ENCODE measurements at places on chromosomes 11 and 22.

DNA sequence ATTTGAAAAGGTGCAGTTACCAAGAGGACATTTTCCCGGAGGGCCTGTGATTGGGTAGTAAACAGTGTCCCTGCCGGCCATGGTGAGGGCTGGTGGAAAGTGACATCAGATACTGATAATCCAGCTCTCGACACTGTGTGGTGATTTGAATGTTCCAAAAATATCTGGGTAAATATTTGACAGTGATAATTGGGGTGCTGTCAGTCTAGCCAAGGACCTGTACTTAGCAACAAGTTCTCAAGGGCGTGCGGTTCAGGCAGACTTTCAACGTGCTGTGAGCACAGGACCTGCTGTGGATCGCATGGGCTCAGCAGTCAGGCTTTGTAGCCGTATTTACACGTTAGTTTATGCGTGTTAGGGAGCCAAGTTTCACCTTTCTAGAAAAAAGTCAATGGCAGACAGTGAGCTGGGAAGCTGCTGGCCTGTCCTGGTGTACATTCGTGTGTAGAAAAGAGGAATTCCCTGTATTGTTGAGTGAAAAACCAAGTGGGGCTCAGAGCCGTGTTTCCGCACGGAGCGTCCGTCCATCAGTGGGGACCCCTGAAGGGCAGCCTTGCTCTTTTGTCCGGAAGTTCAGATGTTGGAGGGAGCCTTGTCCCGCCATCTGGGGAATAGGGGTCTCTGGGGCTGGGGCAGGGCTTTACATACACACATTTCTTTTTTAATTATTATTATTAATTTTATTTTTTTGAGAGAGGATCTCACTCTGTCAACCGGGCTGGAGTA lies 11.3 kb downstream of the TRMU start:
- no peak for DNase-seq

DNA sequence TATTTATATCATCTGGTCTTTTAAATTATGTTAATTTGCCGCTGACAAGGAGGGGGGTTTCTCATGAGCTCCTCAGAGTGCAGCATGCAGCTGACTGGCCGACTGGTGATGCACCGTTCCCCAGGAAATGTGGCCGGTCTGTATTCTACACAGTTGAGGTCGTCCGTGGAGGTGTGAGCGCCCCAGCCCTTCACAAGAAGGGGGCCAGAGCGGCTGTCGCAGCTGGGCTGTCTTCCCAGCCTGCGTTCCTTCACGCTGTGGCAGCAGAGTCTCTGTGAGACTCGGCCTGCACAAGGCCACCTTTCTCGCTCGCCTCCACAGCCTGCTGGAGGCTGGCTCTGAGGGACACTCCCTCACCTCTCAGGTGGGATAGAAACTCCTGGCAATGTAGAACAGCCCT lies 43.2 kb downstream of the AP2A2 start:
- DNase-seq, result no peak

- no peak for DNase-seq
Measured at GRCh38 chr11:17983569-17983968, 29.3 kb downstream of the SERGEF start.

DNA sequence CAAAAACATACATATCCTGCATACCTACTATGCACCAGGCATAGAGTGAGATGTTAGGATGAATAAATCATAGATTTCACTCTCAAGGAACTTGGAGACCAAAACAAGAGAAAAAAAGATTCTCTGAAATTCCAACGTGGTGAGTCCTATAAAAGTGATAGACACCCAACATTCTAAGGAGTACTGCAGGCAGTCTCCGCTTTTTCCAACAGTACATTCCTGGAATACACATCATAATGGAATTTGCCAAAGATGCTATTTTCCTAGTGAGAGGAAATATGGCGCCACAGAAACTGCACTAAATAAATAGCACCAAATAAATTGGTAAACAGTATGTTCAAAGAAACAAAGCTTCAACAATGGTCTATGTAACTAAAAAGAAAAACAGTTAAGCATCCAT lies 6.0 kb downstream of the TMEM123 start:
- DNase-seq, result no peak

GRCh38 chr11:117010808-117011540 lies 87.3 kb downstream of the SIK3 start:
- no peak for DNase-seq

- DNase-seq, result no peak
Measured at GRCh38 chr11:118226296-118226695, 1.5 kb upstream of the JAML start.

- no peak for DNase-seq
Measured at GRCh38 chr22:19879992-19880785, 25.5 kb upstream of the GNB1L start.

DNA sequence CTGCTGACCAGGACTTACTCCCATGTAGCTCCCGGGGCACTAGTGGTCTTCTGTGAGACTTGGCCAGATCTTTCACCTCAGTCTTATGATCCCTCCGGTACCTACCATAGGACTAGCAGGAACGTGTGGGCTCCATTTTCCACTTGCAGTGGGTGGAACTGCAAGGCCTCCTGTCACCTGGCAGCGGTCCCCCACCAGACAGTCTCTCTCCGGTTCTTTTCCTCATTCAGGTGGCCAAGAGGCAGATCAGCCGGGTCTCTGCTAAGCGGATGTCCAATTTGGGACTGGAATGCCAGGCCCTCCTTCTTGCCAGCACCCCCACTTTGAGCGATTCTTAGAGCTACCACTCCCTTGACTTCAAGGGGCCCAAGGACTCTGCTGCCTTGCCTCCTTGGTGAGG lies 158.9 kb downstream of the NAV2 start:
- DNase-seq, result no peak

DNA sequence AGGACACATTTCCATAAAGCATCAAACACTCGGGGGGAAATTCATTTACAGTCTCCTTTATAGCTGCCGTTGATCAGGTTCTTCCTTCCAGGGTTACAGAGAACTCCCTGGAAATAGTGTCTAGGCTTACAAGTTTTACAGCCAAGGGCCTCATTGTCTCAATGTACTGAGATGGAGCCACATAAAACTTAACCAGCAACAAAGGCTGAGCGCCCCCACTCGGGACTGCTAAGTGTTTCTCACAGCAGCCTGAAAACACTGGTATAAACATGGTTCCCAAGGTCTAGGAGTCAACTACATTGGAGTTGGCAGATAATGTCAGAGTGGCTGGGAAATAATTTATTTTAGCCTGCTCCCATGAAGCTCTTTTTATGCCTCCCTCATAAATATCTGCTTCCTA lies 686.2 kb downstream of the OPCML start:
- DNase-seq, result no peak

- DNase-seq, result no peak
Measured at GRCh38 chr11:116336540-116336939, 436.2 kb downstream of the BUD13 start.

DNA sequence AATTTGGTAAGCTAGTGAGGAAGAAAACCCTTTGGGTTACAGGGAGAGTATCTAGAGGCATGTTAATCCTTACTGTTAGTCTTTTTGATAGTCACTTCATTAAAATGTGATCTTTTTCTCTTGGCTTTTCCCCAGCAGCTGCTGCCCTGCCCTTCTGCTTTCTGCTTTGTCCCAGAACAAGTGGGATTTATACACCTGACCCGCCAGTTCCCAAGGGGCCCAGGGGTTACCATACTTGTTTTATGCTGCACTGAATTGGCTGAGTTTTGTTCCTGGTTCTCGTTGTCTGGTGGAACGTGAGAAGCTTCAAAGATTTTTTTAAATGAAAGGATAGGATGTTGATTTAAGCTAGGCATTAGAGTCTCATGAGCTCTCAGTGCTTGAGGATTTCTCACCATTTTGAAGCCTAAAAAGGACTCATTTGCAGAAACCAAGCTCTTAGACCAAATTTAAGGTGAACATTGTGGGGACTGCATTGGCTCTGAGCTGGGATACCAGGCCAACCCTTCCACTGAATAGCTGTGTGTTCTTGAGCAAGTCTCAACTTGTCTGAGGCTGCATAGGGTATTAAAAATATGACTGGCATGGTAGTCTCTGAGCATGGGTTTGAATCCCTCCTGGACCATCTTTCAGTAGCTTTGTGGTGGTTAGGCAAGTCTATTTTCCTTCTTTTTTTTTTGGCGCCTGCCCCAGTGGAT lies 6.6 kb downstream of the LIMK2 start:
- DNase-seq, result no peak

GRCh38 chr22:49503896-49504521 lies 323.7 kb downstream of the BRD1 start:
- DNase-seq, result no peak

DNA sequence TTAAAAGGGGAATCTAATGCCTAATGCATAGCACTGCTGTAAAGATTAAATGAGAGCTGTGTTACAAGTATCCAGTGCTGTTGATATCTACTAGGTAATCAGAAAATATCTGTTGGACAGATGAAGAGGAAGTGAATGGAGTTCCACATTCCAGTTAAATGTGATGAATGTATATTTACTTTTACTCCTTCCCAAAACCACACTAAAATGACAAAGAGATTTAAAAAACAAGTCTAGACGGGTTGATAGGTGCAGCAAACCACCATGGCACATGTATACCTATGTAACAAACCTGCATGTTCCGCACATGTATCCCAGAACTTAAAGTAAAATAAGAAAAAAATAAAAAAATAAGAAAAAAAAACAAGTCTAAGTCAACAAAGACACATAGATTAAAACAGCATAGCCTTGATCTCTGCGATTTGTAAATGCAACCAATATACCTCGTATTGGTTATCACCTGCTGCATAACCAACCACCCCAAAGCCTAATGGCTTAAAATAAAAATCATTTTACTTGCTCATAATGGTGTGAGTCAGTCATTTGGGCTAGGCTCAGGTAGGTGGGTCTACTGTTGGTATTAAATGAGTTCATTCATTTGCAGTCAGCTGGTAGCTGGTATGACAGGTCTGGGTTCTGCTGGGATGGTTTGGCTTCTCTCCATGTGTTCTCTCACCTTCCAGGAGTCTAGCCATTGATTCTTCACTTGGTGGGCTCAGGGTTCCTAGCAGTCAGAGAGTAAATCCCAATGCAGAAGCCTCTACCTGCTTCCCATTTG lies 39.7 kb upstream of the SLC6A5 start:
- DNase-seq, result no peak

GRCh38 chr11:45266676-45267020 lies 19.5 kb downstream of the SYT13 start:
- DNase-seq, result no peak

- no peak for DNase-seq
Measured at GRCh38 chr11:113926273-113927197, 21.9 kb downstream of the HTR3B start.

- DNase-seq, result no peak
Measured at GRCh38 chr11:133693110-133693509, 152.2 kb downstream of the SPATA19 start.
